Neural crest cell (in vitro differentiated cells): ENCODE measurements at places on chromosomes 7 and 10. TPM values are rescaled to one million over a fixed set of nuclear protein-coding genes. Genes with fewer than 3 reads are reported as not detected.

The HTRA1 gene
- total RNA-seq, result 8.2 and 9.0 TPM in 2 replicates

DNA sequence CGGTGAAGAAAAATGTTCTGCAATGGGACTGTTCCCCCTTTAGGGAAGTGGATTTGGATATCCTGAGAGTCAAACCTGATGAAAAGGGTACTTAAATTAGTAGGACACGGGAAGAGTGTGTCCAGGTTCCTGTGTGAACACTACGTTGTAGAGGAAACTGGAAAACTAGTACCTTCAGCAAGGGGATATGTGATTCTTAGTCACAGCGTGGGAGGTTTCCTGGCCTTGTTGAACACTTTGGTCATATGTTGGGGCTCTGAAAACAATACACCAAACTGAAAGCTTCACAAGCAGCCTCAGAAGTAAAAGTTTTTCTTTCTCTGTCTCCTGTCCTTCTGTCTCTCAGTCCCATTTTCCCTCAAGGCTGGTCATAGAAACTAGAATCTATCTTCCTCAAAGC is 306.9 kb upstream of the GLI3 start:
- DNase-seq, result no peak

DNA sequence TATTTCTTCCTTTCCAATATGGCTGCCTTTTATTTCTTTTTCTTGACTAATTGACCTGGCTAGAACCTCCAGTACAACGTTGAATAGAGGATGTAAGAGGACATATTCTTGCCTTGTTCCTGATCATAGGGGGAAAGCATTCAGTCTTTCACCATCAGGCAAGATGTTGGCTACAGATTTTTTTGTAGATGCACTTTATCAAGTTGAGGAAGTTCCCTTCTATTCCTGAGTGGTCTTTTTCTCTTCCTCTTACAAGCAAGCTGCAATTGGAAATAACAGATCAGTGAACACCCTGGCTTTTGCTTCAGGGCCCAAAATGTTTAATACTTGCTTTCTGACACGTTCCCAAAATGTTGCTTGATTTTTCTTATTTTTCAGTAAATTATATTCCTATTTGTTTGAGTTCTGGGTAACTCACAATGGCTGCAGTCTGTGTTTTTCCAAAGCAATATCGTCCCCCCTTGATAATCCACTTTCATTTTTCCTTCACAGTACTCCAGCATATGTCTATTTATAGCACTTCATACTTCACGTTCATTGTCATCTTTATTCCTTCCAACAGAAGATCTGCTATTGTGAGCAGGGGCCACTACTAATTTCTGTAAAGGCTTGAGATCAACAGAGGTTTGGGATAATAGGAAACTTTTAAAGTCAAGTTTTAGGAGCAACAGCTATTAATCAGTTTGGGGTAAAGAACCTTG is 11.7 kb downstream of the CPEB3 start:
- no peak for DNase-seq

The CDH23 gene
- total RNA-seq, result 2.0 and 2.6 TPM in 2 replicates

The PLAC9 gene
- total RNA-seq, result 24.1 and 27.5 TPM in 2 replicates

The EPDR1 gene
- 3.7 and 4.1 TPM in 2 replicates for total RNA-seq

GRCh38 chr7:240887-241421 is 48.6 kb downstream of the FAM20C start:
- no peak for DNase-seq

The ADAP1 gene
- total RNA-seq, result 5.2 and 6.4 TPM in 2 replicates

The FAM131B gene
- 15.0 and 15.5 TPM in 2 replicates for total RNA-seq

GRCh38 chr7:2260820-2261219 is 18.8 kb downstream of the NUDT1 start:
- no peak for DNase-seq

The CALD1 gene
- total RNA-seq, result 71.8 and 76.1 TPM in 2 replicates

The LRRC18 gene
- total RNA-seq, result not detected in 2 replicates
